Stimulated activated CD8-positive, alpha-beta memory T cell treated with anti-CD3 and anti-CD28 coated beads, Interleukin-2, amount 100 ng/mL, for 1 hour (primary cell): ENCODE measurements at places on chromosomes 2 and 18.

DNA sequence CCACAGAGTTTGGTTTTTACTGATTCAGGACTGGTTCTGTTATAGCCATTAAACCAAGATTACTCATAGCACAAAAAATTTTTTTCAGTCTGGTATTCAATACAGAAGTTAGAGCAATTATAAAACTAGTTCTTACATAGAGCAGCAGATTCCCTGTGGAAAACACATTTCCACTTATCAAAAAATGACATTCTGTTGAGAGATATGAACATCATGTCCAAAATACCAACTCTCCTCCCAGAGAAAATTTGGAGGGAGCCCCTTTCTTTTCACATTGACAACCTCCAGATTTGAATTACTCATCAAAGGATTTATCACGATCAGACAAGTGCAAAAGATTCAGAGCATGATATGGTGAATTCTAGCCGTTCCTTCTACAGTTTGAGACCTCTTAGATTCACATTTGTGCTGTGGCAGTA is 126.8 kb upstream of the SERPINE2 start:
- no peak for DNase-seq

GRCh38 chr2:60366135-60366712 is 187.2 kb downstream of the BCL11A start:
- DNase-seq, result no peak

GRCh38 chr2:197306024-197306695 is 4.4 kb downstream of the ANKRD44 start:
- DNase-seq, result no peak

DNA sequence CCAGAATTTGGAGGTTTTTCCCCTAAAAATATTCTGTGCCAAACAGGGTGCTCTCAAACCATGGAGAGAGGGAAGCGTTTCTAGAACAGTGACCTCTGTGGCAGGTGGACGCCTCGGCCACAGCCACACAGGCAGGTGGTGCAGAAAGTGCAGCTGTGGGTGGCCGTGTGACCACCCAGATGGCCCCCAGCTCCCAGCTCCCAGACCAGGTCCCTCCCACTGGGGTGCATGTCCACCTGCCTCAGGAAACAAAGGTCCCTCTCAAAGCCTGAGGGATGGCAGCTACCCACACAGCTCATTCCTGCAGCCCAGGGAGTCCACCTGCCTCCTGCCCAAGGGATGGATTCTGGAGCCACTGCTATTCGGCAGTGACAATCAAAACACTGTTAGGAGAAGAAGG is 74.5 kb upstream of the PXDN start:
- no peak for DNase-seq

- no peak for DNase-seq
These were observed 63.8 kb downstream of the HAUS1 start for GRCh38 chr18:46167971-46168370.

DNA sequence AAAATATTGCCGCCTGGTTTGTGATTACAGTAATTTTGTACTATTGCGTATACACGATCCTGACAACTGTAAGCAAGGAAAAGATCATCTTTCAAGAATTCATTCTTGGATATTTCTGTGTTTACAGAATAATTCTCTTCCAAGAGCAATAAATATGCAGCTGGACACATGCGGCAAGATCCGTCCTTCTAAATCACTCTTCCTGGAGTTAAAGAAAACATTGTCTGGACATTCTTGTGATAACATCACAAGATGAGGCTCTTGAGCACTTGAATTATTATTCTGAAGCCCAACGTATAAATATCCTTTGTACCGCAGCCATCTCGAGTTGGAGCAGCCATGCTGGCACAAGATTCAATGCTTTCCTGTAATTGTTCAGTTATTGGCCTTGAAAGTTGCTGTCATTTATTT is 9.9 kb downstream of the FHL2 start:
- no peak for DNase-seq

- no peak for DNase-seq
These were observed 195.4 kb upstream of the CWC22 start for GRCh38 chr2:180202467-180202951.

DNA sequence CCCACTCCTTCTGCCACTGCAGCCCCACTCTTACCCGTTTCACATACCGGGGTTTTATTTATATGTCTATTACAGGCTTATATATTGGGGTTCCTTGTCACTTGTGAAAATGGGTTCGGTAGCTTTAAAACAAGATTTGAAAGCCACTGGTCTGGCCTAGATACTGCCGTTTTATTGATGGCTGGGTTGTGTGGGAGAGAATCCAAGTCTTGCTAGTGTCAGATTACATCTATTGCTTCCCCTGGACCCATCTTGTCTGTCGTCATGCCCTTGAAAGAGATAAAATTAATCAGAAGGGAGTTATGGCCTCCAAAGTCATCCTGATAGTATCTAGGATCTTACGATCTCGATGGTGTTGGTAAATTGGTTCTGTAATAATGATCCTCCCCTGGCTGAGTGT is 79.4 kb downstream of the EIPR1 start:
- DNase-seq, result no peak

- DNase-seq, result no peak
These were observed 28.1 kb downstream of the ZFP36L2 start for GRCh38 chr2:43198263-43198662.

GRCh38 chr2:109021895-109022300 is 32.9 kb upstream of the EDAR start:
- no peak for DNase-seq

- no peak for DNase-seq
These were observed 54.7 kb upstream of the HK2 start for GRCh38 chr2:74779265-74779558.

GRCh38 chr2:32064021-32064601 is 755 bp downstream of the SPAST start:
- DNase-seq, result no peak

DNA sequence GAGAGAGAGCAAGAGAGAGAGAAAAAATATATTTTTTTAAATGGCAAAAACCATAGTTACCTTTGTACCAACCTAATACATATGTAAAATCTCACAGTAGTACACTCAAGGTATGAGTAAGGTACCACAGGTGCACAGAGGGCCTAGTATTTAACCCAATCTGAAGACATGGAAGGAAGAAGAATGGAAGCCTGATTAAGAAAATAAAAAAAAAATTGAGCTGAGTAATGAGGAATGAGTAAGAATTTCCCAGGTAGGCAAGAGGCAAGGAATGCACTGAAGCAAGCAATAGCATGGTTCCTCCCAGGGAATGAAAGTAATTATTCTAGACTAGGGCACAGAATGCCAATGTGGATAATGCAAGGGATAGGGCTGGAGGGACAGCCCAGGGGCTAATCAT is 294.2 kb downstream of the FIGN start:
- no peak for DNase-seq

GRCh38 chr2:241244368-241244767 is 55.9 kb downstream of the ANO7 start:
- no peak for DNase-seq

DNA sequence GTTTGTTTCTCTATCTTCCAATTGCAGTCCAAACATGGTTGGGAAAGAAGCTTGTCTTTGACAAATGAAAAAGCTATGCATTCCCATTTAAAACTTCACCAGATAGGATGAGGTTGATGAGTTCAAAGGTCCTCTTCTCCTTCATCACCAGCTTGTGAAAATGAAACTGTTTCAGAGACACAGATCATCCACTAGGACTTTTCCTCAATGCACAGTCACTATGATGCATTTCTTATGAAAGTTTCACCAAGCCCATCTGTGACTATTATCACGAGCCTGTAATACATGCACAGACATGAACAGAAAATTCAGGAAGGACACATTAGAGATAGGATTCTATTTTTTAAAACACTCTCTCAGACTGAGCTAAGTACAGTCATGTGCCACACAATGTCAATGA is 644.4 kb downstream of the PLCL1 start:
- DNase-seq, result no peak

DNA sequence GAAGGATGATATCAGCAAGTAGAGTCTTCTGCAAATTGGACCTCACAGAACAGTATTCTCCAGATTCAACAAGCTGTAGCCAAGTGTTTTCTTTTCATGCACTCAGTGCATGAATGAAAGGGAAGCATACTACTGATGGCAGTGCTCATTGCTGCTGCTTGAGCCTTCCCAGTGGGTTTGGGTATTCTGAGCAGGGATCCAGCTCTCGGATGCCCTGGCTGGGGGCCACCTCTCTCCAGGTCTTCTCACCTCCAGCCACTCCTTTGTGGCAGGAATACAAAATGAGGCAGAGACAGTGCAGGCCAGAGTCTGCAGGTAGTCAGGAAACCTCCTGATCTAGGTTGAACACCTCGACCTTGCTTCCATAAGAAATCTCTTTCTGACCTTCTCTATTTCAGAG is 390.4 kb upstream of the CELF4 start:
- DNase-seq, result no peak

DNA sequence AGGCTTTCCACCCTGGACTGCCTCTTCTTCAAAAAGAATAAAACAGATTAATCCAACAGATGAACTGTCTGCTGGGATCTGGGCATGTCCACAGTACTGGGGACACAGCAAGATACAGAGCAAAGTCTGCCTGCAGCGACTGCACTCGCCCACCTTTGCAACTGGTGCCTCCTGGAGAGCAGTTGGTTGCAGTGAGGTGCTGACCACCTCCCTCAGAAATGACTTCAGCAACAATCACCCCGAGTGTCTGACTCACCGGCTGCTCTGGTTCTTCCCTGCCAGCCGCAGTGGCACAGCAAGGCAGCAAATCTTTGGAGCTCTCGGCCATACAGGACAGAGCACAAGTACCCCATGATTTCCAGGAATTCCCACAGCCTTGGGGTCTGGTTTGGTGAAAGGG is 179.7 kb downstream of the ANAPC1 start:
- DNase-seq, result no peak

DNA sequence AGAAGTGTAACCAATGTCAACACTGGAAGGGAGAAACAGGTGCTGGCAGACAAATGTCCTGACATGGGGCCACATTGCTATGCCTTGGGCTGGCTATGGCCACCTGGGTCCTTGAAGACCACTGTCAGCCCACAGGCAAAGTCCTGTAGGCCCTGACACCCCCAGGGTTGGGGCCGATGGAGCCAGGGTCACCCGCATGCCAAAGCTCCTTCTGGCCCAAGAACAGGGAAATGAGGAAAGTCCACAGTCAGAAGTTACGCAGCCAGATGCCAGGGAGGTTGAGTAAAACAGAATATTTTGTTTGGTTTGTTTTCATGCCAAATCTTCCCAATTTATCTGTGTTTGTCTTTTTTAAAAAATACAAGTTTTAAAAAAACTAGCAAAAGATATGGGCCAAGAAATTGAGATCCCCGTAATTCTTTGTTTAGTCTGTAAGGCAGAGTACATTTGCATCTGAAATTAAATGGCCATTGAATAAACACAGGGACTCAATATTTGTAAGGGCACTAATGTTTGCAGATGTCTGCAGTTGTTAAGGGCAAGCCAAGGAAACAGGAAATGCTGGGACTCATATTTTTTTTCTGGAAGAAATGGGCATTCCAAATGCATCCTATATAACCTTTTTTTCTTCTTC is 186.4 kb downstream of the FAM210A start:
- DNase-seq, result no peak
